Stimulated activated CD4-positive, alpha-beta T cell treated with anti-CD3 and anti-CD28 coated beads, Interleukin-15, amount 100 ng/mL, for 1 hour (primary cell): ENCODE measurements at places on chromosomes 3 and 15.

GRCh38 chr15:100266166-100266565 is 75.6 kb downstream of the ADAMTS17 start:
- DNase-seq: no peak

DNA sequence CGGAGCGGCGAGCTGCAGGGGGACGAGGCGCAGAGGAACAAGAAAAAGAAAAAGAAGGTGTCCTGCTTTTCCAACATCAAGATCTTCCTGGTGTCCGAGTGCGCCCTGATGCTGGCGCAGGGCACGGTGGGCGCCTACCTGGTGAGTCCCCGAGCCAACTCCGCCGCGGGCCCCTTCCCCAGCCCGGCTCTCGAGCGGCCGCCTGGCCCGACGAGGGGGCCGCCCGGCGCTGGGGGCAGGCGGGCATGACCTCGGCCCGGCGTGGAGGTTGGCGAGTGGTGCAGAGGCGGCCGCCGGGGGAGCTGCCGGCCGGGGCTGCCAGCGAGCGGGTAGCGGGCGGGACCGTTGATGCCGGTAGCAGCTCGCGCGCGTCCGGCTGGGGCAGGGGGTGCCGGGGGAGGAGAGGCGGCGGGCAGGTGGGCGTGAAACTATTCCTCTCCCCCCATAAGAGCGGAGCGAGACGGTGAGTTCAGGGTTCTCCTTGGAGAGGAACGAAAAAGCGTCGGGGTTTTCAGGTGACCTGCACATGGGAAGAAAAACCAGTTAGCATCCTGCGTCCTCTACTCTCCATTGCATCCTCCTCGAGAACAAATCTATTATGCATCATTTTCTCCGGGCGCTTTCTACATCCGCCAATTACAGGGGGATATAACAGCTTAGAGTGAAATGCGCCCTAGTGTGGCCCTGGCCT is 585 bp downstream of the SLCO3A1 start:
- no peak for DNase-seq

DNA sequence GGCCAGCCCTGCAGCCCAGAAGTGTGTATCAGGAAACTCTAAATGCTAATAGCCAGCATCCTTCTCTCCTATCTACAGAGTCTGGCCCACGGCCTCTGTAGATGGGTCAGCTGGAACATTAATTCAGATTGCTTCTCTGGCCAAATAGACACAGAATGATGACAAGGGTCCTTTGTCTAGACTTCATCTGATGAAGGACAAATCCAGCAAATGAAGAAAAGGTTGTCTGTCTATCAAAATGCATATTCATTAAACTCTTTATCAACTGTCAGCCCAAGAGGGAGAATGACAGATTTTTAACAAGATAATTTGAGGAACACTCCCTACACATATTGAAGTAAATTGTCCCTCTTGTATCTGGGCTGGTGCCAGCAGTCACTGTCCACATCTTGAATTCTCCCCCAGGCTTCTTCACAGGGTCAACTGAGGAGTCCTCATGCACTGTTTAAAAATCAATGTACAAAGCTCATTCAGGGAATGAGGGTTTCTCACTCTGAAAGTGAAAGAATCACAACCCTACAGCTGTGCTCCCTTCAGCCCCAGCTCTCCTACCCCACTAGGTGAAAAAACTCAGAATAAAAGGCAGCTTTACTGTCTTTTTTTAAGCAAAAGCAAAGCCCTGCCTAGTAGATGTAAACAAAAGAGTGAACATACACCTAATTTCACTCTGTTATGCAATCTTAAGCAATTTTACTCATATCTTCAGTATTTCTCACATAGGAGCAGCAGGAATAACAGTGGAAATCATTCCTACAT is 507.7 kb downstream of the IGSF11 start:
- no peak for DNase-seq

DNA sequence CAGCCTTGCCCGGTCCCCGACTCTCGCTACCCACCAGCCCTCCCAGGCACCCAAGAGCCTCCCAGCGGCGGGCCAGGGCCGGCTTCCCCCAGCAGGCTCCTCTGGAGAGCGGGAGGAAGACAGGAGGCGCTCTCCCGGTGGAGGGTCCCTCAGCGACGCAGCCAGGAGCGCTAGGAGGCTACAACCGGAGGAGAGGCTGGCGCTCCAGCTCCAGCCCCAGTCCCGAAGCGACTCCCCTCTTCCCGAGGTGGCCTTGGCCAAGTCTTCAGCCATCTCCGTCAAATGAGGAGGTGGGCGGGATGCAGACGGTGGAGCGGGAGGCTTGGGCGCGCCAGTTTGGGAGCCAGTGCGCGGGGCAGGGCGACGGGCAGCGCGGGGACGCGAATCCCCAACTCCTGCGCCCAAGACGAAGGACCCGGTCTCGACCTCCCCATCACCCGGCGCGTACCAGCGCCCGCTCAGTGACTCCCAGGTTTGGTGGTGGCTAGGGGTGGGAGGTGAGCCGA is 722 bp downstream of the CHRNA3 start:
- no peak for DNase-seq

DNA sequence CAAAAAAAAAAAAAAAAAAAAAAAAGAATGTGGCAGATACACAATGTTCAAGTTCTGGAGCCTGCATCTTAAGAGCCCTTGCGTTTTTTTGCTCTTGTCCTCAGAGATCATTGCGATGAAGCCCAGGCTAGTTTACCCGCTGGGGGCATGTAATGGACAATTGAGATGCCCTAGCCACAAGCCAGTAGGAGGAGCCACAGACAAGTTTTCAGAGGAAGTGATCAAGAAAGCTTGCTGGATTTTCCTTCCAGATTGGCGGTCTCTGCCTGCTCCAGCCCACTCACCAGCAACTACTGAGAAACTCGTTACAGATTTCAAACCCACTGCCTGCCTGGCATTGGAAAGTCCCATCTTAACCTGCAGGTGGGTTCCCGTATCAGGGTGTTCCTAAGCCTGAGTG is 192.1 kb upstream of the EOMES start:
- no peak for DNase-seq
